ENCODE measurements at places on chromosomes 6 and 20. TPM values are rescaled to one million over a fixed set of nuclear protein-coding genes. Genes with fewer than 3 reads are reported as not detected.

DNA sequence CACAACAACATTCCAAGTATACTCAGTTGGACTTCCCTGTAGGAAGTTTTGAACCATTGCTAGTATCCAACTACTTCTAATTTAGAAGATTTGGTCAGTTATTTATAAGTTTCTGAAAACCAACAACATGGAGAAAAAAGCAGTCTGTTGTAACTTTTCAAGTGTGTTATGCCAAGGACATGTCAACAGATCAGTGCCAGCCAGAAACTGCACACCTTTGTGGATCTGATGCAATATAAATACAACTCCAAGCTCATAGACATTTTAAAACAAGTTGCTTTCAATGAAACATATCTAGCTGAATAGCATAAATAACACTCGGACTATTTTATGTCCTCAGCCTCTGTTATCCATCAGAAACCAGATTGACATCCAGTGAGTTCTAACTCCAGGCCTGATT lies 58.3 kb upstream of the CARMIL1 start:
- DNase-seq, result no peak

GRCh38 chr20:23222531-23223200 lies 127.9 kb upstream of the NXT1 start:
- DNase-seq, result no peak

DNA sequence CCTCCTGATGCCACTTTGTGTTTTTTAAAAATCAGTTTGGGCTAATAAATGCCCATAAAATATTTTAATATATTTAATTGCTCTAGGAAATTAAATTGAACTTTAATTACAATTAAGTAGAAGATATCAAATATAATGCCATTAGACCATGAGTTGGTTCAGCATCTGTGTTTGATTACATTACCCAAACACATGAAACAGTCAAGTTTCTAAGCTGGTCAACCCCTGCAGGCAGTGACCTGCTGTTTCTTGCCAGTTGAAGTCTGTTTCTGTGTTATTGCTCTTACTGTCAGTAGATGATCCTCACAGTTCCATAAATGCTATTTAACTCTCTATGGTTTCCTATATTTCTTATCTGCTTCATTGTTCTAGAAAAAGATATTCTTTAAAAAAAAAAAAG lies 9.7 kb upstream of the TENT5A start:
- DNase-seq, result no peak

DNA sequence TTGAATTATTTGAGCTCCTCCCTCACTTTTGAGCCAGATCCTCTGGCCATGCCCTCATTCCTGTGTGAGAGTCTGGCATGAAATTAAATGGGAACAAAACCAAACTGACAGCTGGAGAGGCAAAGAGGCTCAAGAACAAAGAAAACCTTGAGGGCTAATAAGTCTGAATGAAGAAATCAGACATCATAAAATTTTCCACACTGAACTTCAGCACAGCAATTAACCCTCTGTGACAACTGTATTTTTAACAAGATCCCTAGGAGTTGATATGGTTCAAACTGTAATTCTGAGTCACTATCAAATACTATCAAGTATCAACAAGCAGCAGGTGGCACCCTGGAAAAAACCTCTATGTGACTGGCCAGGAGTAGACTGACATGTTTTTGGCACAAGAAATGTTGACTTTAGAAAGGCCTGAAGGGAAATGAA lies 109.4 kb upstream of the EMILIN3 start:
- no peak for DNase-seq

GRCh38 chr6:130524552-130524951 lies 158.7 kb downstream of the TMEM200A start:
- no peak for DNase-seq

DNA sequence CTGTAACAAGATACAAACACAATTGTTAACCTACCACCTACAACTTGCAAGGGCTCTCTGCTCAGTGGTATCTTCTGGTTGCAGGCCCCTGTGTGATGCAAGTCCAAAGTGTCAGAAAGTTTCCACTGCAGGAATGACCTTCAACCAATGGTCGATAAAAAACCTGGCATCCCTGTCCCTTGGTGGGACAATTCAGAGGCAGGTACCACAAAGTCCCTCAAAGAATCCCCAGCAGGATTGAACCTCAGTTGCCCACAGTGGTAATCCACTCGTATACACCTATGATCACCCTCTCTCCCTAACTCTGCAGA lies 15.9 kb downstream of the GLO1 start:
- no peak for DNase-seq

- DNase-seq, result no peak
Measured at GRCh38 chr6:169296170-169296569, 42.5 kb upstream of the THBS2 start.

GRCh38 chr6:68756454-68757375 lies 121.6 kb downstream of the ADGRB3 start:
- no peak for DNase-seq

- DNase-seq, result no peak
Measured at GRCh38 chr6:170410241-170410640, 103.7 kb downstream of the FAM120B start.

- DNase-seq, result no peak
Measured at GRCh38 chr6:117448732-117449485, 23.2 kb upstream of the ROS1 start.

DNA sequence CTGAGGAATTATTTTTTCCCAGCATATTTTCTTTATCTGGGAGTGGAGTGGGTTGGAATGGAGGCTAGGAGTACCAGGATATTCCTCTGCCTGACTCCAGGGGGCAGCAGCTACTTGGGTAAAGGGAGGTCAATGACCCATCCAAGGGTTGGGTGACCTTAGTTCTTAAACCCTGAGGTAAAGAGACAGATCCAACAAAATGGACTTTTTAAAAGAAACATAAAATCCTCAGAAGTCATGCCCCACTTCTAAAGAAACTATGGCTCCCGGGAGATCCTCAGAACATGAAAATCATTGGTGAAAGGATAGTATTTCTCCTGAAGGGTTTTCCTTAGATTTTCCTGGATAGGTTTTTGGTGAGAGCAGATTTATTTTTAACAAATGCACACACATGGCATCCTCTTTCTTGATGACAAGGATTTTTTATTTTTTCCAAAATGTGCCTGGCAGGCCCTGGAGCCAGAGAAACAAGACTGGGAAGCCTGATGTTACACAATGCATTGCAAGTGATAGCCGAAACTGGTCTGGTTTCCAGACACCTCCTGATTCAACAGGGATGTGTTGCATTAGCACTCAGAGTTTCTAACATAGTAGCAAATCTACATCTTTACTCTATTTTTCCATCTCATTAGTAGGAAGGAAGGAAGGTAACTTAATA lies 240.9 kb upstream of the BTBD3 start:
- no peak for DNase-seq

DNA sequence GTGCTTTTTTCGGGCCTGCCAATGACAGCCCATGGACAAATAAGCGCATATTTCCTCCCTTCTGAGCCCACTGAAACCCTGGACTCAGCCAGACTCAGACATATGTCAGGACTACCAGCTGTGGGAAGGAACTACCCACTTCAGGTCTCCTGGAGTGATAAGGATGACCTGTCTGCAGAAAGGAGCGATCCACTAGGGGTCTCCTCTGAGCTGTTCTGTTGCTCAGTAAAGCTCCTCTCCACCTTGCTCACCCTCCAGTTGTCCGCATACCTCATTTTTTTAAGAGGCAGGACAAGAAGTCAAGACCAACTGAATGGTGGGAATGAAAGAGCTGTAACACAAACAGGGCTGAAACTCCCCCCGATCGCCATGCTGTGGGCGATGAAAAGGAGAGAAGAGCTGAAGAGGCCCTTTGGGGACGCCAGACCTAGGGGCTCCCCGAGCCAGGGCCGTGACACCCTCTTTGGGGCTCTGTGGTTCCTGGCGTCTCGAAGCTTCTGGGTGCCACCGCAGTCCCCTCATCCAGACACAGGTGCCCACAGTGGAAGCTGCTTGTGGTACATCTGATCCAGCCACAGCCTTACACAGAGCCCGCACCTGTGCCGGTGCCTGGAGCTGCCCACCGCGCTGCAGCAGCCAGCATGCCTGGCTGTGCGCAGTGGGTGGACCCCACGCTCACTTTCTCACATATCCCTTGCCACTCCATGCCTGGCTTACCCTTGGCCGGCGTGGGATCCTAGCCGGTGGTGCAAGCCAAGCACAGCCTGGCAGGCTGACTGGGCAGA lies 68.8 kb downstream of the EYS start:
- DNase-seq, result no peak

DNA sequence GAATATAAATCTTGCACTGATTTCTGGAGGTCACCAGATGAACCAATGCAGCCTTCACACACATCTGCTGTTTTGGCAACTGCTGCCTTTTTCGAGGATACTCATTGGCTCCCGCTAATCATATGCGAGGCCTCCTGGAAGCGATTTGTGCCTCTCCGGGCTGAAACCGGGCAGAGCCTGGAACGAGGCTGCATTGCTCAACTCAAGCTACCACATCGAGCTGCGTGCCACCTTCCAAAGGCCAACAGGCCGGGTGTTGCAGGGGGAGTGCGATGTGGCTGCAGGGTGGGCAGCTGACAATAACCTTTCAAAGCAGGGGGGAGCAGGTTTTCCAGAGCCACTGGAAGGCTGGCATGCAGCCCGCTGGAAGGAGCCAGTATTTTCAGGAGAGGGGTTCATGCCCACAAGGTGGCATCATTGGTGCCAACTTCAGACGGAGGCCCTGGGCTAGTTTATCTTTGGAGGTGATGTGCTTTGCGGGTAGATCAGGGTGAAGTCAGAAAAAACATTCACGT lies 122.6 kb upstream of the IFNGR1 start:
- DNase-seq, result no peak

Gene HIVEP2
- total RNA-seq, result 20.6 TPM

Gene HSPA12B
- 9.3 TPM for total RNA-seq

- no peak for DNase-seq
Measured at GRCh38 chr6:123343836-123344235, 292.9 kb downstream of the TRDN start.

- DNase-seq, result no peak
Measured at GRCh38 chr6:21005816-21006570, 471.7 kb downstream of the CDKAL1 start.

DNA sequence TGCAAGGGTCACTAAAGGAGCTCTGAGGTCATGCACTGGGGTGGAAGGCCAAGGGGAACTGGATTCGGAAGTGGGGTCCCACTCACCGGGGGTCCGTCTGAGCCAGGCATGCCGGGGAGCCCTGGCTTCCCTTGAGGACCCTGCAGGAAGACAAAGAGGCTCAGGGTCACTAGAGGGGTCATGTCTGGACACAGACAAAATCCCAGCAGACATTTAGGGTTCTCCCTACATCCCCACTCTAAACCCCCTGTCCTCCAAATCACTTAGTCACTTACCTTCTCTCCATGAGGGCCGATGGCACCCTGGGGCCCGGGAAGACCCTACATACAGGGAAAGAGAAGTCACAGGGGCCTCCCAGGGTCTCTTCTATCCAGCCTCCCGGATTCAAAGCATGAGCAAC lies 15.4 kb downstream of the COL11A2 start:
- DNase-seq, result no peak

- no peak for DNase-seq
Measured at GRCh38 chr20:42063141-42063540, 445.0 kb upstream of the CHD6 start.

DNA sequence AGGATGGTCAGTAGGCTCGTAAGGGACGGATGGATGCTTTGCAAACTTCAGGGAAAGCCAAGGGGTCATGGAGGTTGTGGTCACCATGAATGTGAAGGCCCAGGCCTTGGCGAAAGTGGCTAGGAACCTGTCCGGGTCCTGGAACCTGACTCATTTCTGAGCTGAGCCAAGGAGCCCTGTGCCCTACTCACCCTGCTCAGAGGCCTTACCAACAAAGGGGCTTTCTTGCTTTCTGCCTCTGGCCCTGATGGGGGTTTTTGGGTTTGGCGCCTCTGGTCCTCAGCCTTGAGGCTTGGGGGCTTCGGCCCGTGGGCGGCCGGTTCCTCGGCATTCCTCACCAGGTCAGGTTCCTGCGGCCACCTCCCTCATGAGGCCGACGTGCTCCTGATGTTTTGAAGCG lies 155.1 kb downstream of the DTNBP1 start:
- DNase-seq, result no peak

DNA sequence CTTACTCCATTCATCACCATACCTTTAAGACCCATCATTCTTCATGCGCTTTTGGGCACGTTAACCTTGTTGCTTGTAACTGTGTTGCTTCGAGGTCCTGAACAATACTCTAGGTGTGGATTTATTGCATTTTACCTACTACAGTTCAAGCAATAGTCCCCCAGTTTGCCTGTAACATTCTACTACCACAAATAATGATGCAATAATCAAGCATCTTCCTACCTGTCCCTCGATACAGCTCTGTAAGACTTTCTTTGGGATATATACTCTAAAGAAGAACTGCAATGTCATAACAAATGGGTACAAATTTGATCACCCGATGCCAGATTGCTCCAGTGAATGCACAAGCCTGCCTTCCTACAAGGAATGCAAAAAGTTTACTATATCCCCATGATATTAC lies 1342.6 kb upstream of the GJE1 start:
- DNase-seq, result no peak

GRCh38 chr6:70520575-70520974 lies 46.2 kb upstream of the SDHAF4 start:
- no peak for DNase-seq

- no peak for DNase-seq
Measured at GRCh38 chr6:19873031-19873430, 35.9 kb downstream of the ID4 start.

Gene PRKN
- 7.2 TPM for total RNA-seq

GRCh38 chr6:14826456-14826855 lies 419.4 kb upstream of the JARID2 start:
- no peak for DNase-seq

DNA sequence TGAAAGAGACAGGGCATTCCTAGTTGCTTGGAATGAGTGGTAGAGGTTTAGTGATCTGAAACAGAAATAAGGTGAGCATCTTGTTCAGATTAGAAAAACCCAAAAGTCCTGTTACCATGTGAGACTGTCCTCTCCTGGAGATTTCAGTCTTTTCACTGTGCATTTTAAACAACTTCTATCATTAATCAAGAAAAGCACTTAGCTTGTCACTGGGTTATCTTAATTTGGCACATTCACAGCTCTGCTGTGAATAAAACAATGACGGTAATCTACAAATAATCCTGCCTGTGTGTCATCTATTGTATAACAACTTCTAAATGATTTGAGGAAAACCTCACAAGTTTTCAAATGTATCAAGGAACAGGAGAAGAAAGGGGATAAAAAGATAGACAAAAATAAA lies 9.5 kb upstream of the SMIM8 start:
- DNase-seq, result no peak

Measured in breast epithelium (tissue), 4 donors.